ENCODE measurements at places on chromosomes 13 and 19.
A peak's percentile ranks its signal among the peaks of the same experiment; 100 is the strongest.

GRCh38 chr13:94515911-94516310 lies 36.4 kb upstream of the DCT start:
- DNase-seq = no peak

DNA sequence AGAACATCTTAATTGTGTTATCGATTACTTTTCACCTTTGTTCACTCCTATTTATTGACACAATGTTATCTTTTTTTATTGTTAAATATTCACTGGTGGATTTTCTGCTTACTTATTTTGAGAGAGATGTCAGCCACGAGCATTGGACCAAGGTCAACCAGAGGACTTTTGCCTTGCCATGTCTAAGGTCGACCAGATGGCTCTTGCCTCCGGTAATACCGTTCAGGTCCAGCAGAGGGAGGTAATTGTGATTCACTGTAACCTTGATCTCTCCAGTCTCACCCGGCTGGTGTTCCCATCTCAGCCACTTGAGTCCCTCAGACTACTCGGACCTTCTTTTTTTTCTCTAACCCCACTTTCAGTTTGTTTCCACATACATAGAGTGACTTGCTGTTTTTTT lies 1438.1 kb downstream of the UQCRFS1 start:
- no peak for DNase-seq

DNA sequence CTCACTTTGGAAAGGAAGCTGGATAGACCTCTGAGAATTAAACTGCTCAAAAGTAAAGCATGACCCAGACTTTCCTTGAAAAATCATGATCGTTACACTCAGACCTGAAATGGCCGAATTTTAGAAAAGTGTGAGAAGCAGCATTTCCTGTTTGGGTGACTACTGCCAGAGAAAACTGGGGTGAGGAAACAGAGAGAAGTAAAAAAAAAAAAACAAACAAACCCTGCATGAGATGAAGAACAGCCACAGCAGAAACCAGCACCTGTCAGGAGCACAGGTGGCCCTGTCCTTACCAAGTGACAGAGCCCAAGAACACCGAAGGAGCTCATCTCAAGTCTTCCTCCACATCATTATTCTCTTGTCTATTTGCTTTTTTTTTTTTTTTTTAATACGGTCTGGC lies 12.0 kb upstream of the ADPRHL1 start:
- no peak for DNase-seq

- DNase-seq = peak; percentile 84
Observed at GRCh38 chr19:41958367-41959055, 610 bp downstream of the RABAC1 start.

- DNase-seq = peak; percentile 59
Observed at GRCh38 chr13:100506154-100506553, 82.4 kb downstream of the GGACT start.

GRCh38 chr13:21079761-21080592 lies 18.6 kb upstream of the LATS2 start:
- no peak for DNase-seq

- DNase-seq = no peak
Observed at GRCh38 chr13:97387890-97388289, 46.1 kb upstream of the RAP2A start.

- DNase-seq = no peak
Observed at GRCh38 chr13:21501686-21502085, 42.6 kb upstream of the ZDHHC20 start.

DNA sequence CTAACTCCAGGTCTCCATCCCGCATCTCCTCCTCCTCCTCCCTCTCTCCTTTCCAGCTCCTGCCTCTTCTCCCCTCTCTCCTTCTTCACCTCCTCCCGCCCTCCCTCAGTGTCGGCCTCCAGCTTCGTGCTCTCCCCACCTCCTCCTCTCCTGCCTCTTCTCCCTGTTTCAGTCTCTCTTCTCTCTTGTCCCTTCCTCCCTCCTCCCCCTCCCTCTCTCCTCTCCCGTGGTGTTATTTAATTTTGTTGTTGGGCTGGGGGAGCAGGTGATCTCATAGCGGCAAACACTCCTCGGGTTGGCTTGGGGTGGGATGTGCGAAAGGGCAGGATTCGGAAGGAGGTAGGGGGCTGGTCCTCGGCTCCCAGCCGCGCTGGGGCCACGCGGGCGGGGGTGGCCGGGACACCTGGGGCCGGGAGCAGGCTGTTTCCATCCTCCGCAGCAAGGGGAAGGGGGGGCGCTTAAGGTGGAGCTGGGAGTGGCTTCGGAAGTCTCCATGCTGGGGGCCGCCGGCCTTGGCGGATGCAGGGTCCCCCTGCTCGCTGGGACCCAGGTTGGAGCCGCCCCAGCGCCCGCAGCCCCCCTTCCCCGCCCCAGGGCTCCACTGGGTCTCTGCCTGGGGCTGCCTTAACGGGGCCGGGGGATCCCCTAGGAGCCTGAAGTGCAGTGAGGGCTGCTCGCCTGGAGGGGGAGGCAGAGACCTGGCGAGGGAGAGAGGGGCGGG lies at the start of gene CA11:
Gene CA11, minus strand, starts transcription at position 187 of the 721 bp plus-strand sequence. CDS start 555 bp downstream, outside the sequence.
- DNase-seq = peak; percentile 90

DNA sequence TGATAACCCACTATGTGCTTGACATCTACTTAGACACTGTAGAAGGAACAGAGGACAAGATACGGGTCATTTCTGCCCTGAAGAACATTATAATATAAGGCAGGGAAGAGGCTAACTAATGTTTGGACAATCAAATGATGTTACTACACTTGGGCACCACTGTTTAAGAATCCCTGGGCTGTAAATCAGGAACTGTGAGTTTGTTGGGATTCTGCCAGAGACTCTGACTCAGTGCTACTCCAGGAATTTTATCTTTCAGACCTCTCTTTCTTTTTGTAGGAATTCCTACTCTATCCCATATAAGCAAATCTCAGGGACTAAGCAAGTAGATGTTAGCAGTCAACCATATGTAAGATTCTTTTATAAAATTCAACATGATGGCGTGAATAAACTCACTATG lies 3.1 kb upstream of the ZNF471 start:
- no peak for DNase-seq

DNA sequence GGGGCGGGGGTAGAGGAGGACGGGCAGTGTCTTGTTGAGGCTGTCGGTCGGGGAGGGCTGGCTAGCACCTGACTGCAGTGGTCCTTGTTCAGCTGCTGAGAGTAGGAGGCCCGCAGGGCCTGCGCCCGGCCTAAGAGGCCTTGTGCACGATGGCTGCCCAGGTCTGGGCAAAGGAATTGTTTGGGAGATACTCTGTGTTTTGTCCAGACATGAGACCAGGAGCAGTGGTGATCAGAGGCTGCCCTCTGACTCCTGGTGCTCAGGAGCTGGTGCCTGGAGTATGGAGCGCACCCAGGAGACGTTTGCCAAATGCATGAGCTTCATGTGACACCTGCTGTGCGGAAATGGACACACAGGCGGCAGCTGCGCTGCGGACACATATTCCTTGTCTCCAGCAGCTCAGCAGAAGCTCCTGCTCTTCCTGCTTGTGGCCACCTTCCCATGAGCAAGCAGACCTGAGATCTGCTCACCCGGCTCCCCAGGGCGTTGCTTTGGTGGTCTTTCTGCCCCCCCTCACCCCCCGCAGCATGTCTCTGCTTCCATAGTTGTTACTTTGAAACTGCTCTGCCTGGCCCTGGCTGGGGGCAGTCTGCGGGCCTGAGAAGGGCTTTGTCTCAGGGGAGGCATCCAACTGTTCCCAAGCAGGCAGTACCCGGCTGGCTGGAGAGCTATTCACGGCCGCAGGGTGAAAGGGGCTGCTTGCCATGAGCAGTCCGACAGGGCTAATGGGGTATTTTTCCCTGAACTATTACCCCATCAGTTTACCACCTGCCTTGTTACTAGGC lies 163.9 kb downstream of the TEX29 start:
- DNase-seq = no peak

- no peak for DNase-seq
Observed at GRCh38 chr19:37333457-37333856, 37.4 kb upstream of the ZNF527 start.
